Eye (tissue), 1 donor: ENCODE measurements at places on chromosomes 2 and 18.

DNA sequence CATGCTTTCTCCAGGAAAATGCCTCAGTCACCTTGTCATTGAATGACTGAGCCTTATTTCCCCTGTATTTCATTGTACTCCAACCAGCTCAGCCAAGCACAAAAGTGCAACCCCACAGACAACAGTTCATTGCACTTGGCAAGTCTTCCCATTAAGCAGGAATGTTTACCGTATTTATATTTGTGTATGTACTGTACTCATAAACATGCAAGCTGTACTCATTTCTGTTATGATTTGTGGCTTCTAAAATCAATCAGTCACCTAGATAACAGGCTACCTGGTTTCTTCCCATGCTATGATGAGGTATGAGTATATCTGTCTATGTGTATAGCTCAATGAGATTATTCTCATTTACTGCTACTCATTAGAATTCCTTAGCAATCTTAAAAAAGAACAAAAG, 505.5 kb upstream of the FAM98A start:
- DNase-seq = no peak

GRCh38 chr2:228283491-228284171, 102.1 kb upstream of the SPHKAP start:
- DNase-seq = no peak

DNA sequence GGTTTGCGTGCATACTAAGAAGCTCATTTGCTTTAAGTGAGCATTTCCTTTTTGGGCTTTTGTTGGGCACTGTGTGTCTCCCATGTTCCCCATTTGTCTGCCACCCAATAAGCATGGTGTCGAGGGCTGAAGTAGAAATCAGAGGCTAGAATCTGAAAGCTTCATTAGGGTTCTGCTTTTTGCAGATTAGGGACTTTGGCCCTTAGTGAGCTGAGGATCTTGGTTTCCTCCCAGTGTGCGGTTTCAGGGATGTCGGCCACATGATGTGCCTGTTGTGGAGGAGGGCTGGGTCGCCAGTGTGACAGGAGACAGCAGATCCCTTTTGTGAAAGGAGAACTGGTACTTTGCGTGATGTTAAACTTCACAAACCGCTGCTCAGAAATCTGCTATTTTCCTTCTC, 41.1 kb downstream of the PLEKHB2 start:
- no peak for DNase-seq

DNA sequence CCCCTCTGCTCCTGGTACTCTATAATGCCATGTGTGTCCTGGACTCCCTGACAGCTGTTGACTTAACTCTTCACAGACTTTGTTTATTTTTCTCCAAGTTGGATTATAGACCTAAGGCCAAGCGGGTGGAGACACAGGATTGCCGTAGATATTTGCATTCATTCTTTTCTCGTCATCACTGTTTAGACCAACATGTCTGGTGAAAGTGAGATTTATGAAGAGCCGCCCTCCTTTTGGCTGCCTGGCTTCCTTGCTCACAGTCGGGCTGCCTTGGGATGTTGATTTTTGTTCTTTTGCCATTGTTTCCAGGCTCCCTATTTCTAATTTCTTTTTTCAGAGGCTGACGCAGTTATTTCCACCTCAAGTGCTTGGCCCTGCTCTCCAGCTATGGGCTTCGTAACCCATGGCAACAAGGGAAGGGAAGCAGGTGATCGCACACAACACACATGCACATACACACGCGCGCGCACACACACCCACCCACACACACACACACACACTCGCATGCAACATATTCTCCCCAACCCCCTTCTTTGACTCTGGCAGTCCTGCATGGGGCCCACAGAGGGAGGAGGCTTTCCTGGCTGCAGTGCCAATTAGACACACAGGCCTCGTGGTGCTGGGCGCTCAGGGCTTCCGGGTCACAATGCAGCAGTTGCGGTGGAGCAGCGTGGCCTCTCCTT, 296.5 kb downstream of the MTX2 start:
- DNase-seq = peak; percentile 83

DNA sequence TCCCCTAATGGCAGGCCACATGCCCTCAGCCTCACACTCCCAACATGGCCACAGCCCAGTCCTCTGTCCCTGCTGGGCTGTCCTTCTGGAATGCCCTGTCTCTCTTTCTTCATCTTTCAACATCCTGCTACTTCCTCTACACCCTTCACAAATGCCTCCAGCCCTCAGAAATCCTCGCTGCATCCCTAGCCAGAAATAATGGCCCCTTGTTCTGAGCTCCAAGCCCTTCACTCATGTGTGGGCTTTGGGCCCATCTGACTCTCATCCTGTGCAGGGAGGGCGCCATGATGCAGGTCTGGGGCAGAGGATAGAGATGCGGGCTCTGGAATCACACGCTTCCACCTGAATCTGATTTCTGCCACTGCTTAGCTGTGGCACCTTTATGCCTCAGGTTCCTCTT, 181.9 kb downstream of the TNS1 start:
- DNase-seq = no peak
